ENCODE measurements at places on chromosomes 3 and 15. TPM values are rescaled to one million over a fixed set of nuclear protein-coding genes. Genes with fewer than 3 reads are reported as not detected.

The C15orf62 gene
- 5.4 TPM for polyA plus RNA-seq

The C3orf49 gene
- polyA plus RNA-seq, result 1.1 TPM

DNA sequence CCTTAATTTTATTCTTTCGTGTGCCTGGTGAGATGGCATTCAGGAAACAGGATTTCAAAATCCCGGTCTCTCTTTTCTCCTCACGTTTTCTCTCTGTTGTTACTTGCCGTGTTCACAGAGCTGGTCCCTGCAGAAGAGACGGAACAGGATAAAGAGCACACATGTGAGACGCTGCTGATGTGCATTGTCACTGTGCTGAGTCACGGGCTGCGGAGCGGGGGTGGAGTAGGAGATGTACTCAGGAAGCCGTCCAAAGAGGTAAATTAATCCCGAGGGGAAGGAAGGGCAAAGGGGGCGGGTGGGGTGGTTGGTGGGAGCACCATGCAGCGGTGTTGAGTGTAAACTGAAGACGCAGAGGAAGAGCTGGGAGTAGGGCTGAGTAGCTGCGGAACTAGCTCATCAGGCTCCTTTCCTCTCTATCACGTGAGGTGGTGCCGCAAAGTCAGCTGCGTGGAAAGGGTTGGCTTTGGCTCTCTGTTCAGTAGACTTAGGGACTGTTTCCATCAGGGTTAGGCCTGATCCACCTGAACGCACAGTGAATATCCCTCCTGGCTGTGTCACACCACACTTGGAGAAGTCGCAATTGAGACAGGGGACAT is 164.8 kb upstream of the BHLHE40 start:
- DNase-seq, result no peak

- peak; percentile 84 for DNase-seq
These were observed 183.6 kb upstream of the PROK2 start for GRCh38 chr3:71968544-71968943.
